ENCODE measurements at places on chromosomes 2 and 18.

- no peak for DNase-seq
Measured at GRCh38 chr2:33093283-33093993, 146.7 kb downstream of the LTBP1 start.

- no peak for DNase-seq
Measured at GRCh38 chr2:132252191-132252893, 90.6 kb upstream of the ANKRD30BL start.

DNA sequence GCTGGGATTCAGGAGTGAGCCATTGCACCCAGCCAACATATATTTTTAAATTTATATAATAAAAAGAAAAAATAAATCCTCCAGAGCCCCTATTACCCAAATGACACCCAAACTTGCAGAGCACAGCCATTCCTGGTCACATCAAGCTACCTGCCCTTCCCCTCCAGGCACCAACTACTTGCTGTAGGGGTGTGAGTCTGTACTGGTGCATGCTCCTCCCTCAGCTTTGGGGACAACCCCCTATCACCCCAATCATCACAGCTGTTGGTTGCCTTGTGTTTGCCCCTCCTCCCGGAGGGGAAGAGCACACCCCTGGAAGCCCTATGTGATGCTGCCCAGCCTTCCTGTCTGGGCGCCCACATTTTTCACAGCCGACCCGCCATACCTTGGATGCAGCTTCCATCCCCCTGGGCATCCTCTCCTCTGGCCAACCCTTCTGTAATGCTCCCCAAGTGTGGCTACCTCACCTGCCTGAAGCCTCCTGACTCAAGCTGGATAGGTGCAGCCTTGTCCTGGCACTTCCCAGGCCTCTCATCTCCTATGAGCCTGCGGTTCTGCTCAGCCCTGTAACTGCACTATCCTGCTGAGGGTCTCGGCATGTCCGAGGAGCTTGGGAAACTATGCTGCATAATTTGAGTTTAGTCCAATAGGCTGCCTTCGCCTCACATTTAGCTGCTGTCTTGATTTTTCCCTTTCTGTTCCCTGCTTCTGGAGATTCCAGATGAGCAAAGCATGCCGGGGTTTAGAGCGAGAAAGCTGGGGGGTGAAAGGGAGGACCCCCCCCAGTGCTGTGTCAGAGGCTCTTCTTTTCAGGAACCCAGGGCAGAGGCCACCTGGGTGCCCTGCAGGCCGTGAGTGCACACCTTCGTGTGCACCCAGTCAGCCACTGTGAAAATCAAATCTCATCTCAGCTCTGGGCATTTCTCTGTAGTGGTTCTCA is 27.2 kb downstream of the CHST10 start:
- no peak for DNase-seq

DNA sequence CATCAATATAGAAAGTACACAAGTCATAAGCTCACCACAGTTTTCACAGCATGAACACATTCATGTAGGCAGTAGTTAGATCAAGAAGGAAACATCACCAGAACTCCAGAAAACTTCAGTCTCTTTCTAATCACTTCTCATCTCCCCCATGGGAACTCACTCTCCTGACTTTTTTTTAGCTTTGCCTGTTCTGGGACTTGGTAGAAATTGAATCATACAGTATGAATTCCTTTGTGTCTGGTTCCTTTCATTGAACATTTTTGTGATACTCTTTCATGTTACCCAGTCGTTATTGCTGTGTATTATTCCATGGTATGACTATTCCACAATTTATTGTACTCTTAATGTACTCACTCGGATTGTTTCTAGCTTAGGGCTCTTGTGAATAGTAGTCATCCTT is 160.2 kb downstream of the TAF4B start:
- DNase-seq = no peak

All from NCI-H526 treated with DMSO at 0.1 percent for 48 hours (cell line).